NCI-H82 (cell line): ENCODE measurements at places on chromosomes 3 and 15.

DNA sequence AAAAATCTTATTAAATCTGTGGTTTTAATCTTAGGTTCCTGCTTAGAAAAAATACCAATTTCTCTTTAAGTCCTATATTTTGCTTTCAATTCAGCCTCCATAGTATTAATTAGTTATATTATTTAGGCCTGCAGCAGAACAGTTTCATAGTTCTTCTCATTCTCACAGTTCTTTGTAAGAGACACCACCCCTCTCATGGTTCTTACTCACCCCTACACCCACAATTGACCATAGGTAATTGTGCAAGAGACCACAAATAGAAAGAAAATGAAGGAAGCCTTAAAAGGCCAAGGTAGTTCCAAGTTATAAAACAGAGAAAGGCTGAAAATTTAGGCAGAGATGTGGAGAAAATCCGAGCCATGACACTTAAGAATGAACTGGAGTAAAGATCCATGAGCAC is 415.3 kb downstream of the TIGIT start:
- DNase-seq: no peak

DNA sequence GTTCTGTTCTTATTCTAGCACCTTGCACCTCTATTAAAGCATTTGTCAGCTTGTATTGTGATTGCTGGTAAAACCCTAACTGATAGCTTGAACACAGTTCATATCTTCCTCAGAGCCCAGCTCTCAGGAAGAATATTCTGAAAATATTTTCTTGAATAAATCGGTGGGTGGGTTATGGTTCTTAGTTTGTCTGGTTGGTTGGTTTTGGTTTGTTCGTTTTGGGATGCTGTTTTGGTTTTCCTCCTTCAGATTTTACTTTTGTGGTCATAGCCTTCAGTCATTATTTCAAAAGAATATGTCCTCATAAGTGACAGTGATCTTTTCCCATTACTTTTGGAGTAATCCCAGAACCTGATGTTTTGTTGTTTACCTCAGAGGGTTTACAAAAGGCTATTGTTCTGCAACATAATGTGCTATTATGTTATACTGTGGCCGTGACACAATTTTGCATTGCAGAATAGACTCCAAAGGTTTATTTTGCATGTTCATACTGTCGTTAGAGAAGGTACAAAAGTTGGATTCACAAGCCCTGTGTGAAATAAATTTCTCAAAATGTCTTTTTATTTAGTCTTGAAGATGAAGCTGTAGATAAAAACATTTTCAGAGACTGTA is 2.7 kb upstream of the TMEM87A start:
- DNase-seq: no peak

- DNase-seq: no peak
Observed at GRCh38 chr15:44801797-44802196, 65.5 kb downstream of the TRIM69 start.

- no peak for DNase-seq
Observed at GRCh38 chr3:44420676-44421075, 56.8 kb downstream of the ZNF445 start.

DNA sequence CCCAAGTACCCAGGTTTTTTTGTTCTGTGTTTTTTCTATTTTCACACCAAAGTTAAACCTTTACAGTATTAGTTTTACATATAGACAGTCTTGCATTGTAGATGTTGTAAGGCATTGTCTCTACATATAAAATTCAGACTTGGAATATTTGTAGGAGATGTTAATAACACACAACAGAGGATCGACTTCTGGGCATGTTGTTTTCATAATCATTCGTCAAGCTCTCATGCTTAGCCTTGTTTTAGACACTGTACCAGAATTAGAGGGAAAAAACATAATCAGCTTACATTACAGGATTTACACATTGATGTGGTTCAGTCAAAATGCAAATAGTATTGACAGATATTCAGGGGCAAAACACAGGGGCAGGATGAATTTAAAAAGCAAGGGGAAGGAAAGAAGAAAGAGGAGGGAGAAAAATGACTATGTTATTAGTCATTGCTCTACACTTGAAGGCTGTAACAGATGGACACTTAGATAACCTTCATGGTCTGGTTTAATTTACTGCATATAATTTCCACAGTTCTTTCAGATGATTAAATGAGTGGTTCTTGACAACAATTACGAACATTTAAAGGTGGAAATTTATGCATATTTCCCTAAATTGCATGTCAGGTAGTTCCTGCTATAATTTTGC is 7.5 kb downstream of the CMSS1 start:
- peak; percentile 81 for DNase-seq

DNA sequence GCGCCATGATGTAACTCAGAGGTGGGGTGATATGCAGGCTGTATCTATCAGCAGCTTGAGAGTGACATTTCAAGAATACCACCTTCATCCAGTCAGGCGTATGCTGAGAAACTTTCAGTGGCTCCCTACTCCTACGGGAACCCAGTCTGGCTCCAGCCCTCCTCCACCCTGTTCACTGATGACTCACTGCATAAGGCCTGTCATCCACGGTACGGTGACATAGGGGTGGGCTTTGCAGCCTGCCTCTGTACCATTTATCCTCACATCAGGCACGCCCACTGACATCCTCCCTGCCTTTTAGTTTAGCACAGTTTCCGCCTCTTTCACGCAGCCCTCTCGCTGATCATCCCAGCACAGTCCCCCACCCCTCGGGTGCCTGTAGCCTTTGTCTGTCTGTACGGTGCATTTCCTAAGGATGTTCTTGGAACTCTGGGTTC is 11.7 kb downstream of the PXYLP1 start:
- DNase-seq: no peak

- peak; percentile 82 for DNase-seq
Observed at GRCh38 chr3:100789579-100789978, 80.3 kb downstream of the TFG start.

DNA sequence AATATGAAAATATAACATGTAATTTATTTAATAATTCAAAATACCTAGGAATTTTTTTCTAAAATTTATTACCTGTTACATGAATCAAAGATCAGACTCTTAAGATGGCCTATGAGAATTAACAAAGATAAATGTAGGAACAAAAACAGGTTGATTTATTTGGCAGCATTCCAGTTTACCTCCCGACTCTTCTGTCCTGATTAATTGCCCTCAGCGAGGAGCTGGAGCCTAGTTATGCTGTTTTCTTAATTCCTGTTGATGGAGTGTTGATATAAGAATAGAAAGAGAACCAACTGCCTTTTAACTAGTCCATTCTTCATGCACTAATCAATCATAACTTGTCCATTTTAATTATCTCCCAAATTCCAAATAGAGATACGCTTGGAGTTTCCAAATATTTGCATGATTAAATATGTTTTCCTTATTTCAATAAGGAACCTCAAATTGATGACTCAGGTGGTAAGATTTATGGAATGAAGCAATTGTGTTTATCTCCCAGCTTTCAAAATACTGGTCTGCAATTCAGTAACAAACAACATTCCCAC is 10.6 kb upstream of the CPB1 start:
- peak; percentile 54 for DNase-seq

- DNase-seq: peak; percentile 65
Observed at GRCh38 chr3:134453631-134454030, 32.2 kb downstream of the ANAPC13 start.

DNA sequence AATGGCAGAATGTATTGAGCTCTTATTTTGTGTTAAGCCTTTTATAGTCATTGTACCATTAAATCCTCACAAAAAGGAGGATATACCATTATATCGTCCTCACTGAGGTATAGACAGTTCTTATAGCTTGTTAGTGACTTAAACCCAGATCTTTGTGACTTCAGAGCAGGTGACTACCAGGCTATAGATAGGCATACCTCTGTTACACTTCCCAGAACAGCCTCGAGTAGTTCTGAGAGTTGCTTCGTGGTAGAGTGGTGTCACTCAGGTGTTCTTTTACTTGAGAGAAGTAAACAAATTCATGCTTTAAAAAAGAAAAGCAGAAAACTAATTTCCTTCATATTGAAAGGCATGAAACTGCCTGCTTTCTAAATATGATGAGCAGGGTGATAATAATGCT is 59.9 kb downstream of the SEC22A start:
- peak; percentile 23 for DNase-seq
